ENCODE measurements at places on chromosomes 12 and 14.

- DNase-seq, result no peak
Measured at GRCh38 chr14:88049936-88050335, 45.0 kb downstream of the GPR65 start.

- no peak for DNase-seq
Measured at GRCh38 chr14:74684434-74684833, 28.4 kb downstream of the AREL1 start.

DNA sequence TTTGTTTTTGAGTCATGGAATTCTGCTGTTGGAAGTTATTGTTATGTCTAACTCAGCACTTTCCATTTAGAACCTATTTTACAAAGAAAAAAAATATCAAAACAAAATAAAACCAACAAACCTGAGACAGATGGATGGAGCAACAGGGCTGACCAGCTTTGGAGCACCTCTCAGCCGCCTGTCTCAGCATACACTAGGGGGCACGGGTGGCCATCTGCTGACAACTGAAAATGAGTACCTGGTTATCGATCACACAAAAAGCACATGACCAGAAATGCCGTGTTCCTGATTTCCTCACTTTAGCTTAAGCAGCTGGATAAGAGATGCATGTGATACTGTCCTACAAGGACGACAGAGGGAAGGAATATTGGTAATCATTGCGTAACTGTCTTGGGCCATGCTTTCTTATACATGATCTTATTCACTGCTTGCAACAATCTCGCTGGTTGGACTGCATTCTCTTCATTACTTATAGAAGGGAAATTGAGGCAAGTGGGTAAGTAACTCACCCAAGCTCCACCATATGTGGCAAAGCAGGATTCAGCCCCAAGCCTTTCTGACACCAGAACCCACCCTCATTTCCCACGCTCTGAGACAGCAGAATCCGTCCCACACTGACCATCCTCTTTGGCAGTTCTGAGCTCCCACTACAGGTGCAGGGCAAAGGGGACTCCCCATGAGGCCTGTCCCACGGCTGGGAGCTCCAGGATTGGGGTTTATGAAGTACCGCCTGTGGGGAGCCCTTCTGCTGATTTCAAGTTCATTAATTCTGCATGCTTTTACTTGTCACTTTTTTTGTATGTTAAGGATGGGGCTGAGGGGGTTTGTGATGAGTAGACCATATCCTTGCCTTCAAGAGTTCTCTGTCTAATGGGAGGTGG is 43.5 kb downstream of the C14orf132 start:
- no peak for DNase-seq

- DNase-seq, result no peak
Measured at GRCh38 chr12:95136598-95136997, 63.2 kb upstream of the NR2C1 start.

DNA sequence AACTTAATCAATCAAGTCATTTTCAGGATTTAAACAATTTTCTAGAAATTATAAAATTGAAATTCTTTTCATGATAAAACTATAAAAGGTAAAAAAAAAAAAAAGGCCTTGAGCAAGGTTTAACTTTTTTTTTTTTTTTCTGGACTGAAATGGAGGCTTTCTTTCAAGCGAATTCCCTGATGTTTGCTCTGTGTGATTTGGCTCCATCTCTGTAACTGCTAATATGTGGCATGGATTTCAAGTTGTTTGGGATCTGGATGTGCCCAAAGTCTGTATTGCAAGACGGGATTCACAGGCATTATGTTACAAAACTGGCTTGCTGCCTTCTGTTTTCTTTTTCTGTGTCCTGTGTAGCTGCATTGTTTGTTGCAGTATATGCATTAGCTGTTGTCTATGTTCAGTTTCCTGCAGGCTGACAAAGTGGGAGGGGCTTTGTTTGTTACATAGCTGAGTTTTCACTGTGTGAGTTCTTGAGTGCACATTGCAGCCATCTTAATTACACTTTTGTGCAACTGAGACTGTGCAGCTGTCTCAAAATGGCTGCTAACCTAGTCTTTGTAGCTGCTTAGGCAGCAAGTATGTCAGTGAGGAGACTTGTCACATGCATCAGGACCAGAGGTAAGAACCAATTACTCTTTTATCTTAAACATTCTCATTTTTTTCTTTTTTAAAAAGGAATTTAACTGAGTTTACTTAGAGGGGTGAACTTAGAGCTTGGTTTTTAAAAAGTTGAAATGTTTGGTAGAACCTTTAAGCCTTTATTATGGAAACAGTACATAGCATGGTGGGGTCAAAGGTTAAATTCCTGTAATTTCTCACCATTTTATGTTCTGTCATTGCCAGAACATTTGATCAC is 19.5 kb downstream of the ATF7IP start:
- DNase-seq, result no peak

- DNase-seq, result no peak
Measured at GRCh38 chr14:103127861-103128598, 4.8 kb downstream of the TNFAIP2 start.

DNA sequence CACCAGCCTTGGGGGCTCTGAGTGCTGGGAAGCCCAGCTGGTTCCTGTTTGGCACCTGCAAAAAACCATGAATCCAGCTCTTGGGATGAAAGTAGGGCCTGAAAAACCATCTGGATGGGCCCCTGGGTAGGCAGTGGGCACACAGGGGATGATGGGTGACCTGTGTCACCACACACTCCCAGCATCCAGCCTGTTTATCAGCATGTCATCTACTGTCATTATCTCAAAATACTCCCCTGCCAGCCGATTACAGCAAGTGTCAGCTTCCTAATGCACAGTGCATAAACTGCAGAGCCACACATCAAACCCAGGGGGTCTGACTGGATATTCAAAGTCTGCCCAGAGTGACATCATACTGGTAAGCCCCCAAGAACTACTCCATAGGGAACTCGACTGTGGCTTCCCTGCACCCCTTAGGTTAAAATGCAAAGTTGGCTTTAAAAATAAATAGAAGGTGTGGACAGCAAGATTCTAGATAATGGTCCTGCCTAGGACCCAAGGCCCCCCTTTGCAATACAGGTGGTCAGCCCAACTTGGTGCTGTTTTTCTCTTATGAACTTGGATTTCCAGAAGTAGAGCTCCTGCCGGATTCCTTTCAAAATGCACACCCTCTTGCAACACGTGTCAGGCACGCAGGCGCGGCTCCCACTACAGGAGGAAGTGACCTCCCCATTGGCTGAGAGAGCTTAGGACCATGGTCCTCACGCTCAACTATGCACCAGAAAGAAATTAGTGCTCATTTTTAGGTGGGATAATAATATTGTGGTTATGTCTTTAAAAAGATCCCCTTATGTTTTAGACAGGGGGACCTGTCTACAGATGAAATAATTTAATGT is 94.1 kb downstream of the GCH1 start:
- no peak for DNase-seq

DNA sequence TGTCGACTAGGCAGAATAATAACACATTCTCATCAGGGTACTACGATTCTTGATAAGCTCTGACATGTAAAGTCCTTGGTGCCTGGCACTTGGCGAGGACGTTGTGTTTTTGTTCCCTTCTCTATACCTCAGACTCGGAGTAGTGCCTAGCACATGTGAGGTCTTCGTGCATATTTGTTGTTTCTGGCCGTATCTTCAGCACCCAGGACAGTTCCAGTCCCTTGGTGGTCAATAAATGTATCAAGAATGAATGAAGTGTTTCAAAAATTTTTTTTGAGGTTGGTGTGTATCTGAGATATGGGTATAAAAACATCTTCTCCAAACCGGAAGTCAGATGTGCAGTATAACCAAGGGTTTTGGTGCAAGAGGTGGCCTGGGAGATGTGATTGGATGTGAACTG is 198.2 kb downstream of the AACS start:
- no peak for DNase-seq
